ENCODE measurements at places on chromosomes 12 and 14.

DNA sequence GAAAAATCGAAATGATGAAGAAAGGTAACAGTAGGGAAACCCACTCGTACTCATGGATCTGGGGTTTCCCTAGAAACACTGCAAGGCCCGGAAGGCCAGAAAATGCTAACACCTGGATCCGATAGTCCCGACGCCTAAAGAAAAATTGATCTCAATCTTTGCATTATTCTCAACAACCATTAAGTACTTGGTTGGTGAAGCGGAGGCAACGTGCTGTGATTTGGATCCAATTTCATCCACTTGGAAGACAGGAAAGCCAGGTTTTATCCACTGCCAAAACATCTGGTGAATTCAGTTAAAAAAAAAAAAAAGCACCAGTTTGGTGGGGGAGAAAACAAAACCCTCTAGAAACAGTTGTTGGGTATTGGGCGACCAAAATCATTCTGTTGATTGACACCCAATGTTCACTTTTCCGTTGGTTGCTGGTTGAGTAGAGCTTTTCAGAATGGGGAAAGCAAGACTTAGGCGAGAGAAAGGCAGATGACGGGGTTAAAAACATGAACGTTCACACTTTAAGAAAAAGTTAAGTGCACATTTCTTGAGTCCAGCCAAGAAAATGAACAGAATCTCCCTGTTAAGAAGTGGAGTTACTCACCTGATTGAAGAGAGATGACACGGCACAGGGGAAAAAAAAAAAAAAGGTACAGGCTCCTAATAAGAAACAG is 41.9 kb upstream of the MED13L start:
- DNase-seq: no peak

DNA sequence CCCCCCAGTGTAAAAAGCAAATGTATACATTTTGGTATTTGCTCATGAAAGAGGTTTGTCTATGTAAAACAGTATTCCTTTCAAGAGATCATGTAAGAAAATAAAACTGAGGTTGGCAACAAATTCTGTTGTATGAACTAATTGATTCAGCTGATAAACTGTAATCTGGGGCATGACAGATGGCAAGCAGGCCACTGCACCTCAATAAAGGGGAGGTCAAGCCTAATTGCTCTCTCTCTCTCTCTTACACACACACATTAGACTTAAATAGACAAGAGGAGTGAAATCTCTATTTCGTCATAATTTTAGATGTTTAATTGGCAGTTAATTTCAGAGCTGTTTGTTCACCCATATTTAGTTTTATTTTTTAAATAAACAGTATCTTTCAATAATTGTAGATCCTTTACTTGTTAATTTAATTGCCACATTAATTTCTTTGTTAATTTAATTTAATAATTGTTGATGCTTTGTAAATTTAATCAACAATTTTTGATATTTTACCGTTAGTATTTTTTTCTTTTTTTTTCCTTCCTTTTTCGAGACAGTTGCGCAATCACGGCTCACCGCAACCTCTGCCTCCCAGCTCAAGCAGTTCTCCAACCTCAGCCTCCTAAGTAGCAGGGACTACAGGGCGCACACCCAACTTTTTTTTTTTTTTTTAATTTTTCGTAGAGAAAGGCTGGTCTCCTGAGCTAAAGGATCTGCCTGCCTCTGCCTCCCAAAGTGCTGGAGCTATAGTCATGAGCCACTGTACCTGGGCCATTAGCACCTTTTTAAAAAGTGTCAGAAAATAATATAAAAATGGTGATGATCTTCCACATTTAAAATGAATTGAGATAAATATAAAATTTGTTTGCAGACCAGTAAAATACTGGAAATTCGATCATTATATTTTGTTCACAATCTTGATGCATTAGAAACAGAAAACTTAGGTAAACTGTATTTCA is 577.7 kb downstream of the SLC16A7 start:
- no peak for DNase-seq

GRCh38 chr14:89330236-89331002 is 86.6 kb downstream of the FOXN3 start:
- no peak for DNase-seq

GRCh38 chr14:68376067-68376779 is 416.6 kb downstream of the ZFP36L1 start:
- DNase-seq: no peak

DNA sequence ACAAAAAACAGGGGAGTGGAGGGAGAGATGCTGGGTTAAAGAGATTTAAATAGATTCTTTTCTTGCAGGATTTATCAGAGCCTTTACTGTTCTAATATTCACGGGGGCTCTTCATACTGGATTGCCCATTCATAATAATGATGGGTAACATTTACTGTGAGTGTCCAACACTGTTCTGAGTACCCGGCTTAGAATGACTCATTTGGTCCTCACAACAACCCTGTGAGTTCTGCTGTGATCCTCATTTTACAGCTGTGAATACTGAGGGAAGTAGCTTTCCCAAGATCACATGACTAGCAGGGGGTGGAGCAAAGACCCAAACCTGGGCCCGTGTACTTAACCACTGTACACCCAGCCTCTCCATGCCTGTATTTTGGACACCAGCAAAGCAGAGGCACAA is 113.4 kb downstream of the NT5DC3 start:
- DNase-seq: no peak

DNA sequence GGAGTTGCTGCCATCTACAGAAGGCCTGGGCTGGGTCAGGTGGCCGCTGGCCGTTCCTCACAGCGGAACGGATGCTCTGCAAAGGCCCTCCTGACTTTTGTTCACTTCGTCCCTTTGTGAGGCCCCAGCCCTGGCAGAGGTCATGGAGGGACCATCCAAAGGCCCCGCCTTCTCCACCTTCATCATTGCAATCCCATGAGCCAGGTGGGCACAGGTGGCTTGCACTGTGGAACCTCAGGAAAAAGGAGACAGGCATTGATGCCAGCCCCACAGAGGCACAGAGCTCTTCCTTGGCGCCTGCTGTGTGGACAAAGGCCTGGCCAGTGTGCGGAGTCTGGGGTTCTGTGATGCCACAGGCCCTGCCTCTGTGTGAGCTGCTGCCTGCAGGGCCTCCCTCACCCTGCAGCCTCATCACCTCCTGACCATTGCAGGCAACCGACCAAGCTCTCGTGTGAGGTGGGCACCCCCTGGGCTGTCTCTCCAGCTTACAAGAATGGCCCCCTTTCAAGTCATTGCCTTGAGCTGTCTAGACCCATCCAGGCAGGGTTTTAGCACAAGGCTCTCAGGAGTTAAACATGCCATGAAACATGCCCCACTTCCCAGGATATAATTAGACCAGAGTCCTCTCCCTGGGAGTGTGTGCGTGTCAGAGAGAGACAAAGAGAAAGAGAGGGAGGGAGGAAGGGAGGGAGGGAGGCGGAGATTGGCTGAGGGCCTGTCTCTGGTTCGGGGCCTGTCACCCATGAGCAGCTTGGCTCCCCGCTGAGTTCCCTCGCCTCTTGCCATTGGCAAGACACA is 19.3 kb downstream of the NFKBIA start:
- no peak for DNase-seq

- DNase-seq: no peak
Measured at GRCh38 chr14:34013721-34014060, 62.8 kb upstream of the EGLN3 start.

GRCh38 chr12:122079033-122079531 is 526 bp downstream of the MLXIP start:
- DNase-seq: peak; percentile 64

DNA sequence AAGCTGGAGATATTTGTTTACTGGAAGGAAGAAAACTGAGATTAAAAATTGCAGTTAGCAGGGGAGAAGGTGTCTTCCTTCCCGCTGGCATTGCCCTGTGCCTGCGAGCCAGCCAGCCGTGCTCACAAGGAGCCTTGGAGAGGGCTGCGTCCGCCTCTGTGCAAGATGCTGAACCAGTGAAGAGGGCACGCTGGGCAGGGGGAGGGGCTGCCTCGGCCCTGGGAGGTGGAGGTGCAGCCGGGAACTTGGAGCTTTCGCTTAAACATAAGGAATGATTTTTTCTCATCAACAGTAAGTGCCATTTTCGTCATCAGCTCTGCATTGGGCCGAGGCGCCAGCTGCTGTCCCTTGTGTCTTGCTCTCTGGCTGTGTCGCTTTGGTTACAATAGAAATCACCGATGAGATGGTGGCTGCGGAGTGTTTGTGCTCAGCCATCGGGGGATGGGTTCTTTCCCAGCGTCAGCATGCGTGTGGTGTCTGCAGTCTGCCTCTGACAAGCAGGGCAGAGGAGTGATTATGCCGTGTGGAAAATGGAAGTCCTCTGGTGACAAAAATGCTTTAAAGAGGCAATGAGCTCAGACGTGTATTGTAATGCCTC is 97.3 kb downstream of the ESR2 start:
- DNase-seq: no peak

DNA sequence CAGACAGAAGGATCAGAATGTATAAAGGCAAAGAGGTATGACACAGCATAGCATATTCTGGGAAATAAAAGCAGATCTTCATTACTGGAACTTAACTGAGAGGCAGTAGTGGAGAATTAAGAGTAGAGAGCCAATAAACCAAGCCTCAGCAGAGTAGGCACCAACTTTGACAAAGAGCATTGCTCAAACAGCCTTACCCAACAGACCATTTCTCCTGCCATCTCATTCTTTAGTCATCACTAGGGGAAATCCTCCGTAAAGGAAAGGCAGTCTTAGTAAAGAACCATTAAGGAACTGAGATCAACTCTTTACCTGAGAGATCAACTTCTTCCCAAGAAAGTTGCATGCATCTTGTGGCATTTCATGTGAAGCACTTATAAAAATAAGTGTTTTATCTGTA is 36.6 kb downstream of the SENP1 start:
- no peak for DNase-seq

DNA sequence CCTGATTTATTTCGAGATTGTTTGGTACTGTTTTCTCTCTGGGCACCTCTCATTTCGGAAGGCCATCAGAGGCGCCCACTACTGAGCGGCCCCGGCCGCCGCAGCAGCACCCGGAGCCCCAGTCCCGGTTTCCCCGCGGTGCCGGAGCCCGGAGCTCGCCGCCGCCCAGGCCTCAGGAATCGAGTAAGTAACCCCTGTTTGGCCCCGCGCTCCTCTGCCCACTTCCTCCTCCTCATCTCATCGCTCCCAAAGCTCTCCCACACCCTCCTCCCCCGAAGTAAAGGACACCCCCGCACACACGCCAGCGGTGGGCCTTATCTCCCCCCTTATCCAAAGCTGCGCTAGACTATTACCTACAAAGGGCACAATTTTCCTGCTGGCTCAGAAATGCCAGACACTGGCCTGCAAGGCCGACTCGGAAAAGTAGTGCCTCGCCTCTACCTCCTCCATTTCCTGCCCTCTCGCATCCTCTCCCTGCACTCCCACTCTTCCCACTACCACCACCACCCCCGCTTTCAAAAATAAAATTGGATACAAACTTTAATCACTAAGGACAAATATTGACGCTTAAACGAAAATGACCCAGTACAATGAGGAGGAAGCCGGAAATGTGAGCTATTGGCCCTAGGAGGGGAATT is 637 bp upstream of the FOXG1 start:
- DNase-seq: no peak

GRCh38 chr12:52901715-52902541 is 2.9 kb downstream of the KRT8 start:
- no peak for DNase-seq

- no peak for DNase-seq
Measured at GRCh38 chr14:51024377-51024776, 70.5 kb downstream of the TRIM9 start.

- DNase-seq: no peak
Measured at GRCh38 chr12:44863867-44864266, 12.2 kb downstream of the NELL2 start.

GRCh38 chr14:102835959-102836358 is 58.7 kb downstream of the TRAF3 start:
- no peak for DNase-seq

DNA sequence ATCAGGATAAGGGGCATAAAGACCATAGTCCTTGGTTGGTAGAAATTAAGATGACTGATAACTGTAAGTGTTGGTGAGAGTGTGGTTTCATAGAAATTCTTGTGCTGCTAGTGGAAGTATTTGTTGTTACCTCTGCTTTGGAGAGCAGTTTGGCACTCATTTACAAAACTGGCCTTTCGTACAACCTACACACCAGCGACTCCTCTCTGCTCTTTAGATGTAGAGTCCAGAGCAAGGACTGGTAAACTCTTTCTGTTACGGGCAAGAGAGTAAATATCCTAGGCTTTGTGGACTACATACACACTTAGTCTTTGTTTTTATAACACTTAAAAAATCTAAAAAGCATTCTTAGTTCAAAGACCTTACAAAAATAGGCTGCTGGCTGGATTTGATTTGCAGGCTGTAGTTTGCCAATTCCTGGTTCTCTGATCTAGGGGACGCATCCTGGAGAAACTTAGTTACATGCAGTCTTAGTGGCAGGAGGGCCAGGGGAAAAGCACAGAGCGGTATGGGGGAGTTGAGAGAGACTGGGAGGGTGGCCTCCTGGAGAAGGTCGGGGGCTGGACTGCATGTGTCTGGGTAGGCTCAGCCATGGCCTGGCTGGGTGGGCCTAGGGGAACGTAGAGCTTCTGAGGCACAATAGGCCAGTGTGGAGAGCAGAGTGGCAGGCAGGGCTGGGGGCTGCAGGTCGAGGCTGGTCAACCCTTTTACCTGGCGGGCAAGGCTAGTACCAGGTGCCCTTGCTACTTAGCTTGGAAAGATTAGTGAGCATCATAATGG is 55.3 kb upstream of the AMN start:
- no peak for DNase-seq

DNA sequence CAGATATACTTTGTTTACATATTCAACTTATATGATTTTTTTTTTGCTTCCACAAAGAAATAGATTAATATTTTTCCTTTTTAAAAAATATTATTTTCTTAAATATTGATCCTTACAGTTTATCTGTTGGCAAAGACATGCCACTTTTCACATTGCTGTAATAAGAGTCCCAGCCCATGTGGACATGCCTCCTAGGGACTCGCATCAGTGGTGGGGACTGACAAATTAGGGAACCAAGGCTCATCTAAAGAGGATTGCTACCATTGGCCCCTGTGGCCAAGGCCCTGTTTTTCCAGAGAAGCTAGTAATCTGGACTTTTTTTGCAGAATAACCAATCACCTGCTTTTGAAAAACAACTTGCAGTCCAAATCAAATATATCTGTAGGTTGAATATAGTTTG is 27.8 kb upstream of the BMAL2 start:
- no peak for DNase-seq

DNA sequence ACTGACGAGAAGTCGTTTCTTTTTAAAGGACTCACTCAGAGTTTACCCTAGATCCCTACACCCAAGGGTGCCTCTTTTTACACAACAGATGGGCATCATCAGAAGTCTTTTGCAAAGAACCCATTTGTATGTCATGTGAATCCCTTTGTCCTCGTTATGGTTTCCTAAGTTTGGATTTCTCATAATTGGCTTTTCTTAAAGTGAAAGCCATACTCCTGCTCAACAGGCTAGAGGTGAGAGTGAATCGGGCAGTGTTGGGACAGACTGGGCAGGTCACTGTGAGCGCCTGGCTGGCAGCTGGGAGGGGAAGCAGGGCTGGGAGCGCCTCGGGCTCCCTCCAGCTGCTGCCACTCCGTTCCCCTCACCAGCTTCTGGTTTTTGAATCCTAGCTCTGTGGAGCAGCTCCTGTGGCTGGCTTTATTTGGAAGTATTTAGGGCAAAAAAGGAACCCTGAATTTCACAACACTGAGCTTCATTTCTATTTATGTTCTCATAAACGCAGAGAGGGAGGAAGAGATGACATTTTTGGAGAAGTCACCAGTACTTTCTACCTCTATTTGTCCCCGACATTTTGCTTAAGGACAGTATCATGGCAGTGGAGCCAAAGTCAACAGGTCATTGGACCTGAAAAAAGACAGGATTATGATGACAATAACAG is 63.8 kb upstream of the ACTN1 start:
- DNase-seq: no peak
